ENCODE measurements at places on chromosomes 7 and 10.
A peak's percentile ranks its signal among the peaks of the same experiment; 100 is the strongest.

GRCh38 chr10:90769946-90770841 is 87.6 kb downstream of the HTR7 start:
- no peak for DNase-seq

- no peak for DNase-seq
Observed at GRCh38 chr10:52574697-52575096, 197.9 kb downstream of the MBL2 start.

DNA sequence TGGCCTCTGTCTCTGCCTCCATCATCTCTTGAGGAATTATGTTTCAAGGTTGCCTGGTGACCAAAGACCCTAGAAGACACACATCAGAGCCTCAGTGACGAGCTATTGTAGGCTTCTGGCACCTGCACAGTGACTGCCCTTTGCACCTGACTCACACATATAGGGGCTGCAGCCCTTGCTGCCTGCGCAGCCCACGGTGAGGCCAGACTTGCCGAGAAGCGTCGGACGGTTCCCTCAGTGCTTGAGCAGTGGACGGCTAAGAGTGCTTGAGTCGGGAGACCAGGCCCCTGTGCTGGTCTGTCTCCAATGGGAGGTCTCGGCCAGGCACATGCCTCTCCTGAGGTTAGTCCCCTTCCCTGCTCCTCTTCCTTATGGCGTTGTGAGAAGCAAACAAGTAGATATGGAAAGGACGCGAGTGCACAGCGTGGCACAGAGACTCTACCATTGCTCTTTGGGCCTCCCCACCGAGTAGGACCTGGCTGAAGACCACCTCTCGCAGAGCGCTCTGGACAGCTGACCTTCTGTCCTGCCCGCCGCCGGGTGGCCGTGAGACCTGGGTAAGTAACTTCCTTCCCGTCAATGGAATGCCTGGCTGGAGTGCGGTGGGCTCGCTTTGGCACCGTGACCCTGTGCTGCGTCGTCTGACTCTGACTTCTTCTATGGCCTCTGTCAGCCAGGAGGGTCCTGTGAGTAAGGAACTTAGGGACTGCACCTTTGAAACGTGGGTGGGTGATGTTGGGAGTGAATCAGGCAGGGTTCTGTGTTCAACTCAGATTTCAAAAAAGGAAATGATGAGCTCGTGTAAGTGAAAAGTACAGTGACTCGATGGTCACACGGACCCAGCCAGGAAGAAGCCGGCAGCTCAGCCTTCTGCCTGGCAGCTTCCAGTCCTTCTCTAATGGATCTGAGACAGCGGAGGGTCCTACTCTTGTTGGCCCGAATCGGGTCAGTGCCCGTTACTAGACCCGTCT is 33.7 kb downstream of the ZNF775 start:
- no peak for DNase-seq

DNA sequence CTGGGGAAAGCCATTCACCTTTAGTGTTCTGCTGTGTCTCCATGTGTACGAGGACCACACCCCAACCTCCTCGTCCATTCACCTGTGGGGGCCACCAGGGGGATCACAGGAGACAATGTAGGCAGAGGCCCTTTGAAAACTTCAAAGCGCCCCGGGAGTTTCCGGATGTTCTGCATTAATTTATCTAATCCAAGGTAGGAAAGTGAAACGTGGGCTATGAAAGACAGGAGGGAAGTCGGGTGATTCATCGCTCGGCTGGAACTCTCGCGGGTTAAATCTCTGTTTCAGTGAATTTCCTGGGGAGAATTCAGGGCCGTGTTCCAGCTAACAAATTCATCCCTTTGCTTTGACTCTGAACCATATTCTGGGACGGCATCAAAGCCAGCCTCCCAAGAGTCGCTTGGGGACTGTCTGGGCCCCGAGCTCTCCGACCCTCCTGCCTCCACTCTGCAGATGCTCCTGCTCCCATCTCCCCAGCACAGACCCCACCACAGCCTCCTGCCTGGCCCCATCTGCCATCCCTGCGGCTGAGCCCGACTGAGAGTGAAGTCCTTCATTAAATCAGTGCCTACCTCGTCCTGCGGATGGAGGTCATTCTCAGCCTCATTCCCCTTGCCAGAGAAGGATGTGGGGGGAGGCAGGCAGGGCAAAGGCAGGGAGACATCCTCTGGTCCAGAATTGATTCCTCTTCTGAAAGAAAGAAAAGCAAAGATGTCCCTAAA is 114.1 kb upstream of the CARD11 start:
- DNase-seq, result no peak

GRCh38 chr10:34343764-34344163 is 471.3 kb downstream of the PARD3 start:
- DNase-seq, result no peak

GRCh38 chr10:17802350-17802749 is 6.8 kb upstream of the MRC1 start:
- DNase-seq, result no peak

DNA sequence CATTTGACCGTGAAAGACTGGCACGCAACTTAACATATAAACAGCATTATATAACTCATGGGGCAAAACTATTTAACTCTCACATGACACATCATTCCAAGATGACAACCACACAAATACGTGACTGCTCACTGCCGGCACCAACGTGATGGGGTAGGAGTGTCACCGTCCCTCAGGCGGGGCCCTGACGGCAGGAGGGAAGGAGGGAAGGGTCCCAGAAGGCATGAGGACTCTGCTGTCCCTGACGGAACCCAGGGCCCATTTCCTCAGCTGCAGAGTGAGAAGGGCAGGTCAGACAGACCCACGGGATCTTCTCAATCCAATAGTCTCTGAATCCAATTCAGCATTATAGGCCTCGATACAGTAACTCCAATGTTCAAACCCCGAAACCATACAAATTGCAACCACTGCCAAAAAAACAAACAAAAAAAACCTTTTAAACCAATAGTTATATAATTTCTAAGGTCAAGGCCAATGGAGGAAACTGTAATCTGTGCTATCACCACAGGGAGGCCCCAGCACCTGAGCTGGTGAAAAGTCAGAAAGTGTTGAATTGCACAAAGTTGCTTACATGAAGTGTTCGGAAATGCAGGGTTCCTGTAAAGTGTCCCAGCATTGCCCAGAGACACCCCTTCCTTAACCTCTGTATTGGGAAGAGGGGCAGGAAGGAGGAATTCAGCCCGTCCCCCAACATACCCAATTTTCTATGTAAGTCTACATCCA is 137.4 kb downstream of the TNS3 start:
- DNase-seq, result no peak

GRCh38 chr10:79982861-79983260 is 34.0 kb upstream of the SFTPD start:
- DNase-seq, result no peak

DNA sequence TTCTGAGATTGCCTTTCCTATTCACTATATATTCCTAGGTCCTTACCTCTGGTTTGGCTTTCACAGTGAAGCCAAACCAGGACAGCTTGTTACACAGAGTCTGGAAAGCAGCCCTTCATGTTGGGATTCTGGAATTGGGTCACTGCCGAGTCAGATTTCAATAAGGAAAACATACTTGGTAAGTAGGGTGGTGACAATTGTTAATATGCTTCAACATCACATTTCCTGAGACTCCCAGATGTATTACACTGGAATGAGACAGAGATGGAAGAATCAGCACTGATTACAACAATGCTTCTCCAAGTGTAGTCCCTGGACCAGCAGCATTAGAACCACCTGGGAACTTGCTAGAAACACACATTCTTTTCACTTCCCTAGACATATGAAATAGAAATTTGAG is 268.9 kb upstream of the SEMA3C start:
- no peak for DNase-seq

DNA sequence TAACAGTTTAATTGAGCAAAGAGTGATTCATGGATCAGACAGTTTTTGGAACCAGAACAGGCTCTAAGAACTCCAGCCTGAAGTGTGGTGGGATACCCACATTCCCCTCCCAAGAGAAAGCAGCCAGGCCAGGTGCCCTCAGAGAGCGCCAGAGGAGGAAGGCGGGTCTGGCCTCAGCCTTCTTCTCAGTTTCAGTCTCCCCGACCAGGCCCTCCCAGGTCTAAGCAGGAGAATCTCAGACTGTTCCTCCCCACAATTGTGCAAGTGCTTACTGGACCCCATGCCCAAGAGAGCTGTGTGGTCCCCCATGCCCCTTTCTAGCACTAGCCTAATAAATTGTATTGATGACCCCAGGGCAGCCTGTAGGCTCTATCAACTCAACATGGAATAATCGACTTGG is 25.6 kb downstream of the PPIF start:
- no peak for DNase-seq

DNA sequence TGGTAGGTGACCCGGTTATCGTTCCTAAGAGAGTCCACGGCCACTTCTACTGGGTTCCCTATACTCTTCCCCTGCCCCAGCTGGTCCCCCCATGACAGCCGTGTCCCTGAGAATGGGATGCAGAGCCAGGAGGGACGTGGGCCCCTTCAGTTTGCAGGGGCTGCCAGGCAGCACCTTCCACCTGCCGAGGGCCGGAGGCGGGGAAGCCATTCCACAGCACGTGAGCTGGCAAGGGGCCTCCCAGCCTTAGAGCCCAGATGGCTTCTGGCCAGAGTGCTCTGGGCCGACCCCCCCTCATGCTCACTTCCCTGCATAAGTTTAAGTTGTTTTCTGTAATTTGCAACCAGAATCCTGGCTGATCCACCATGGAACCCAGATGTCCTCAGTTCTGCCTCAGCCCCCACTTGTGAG is 39.0 kb downstream of the DIP2C start:
- DNase-seq, result no peak

GRCh38 chr10:102714621-102715455 is at the start of gene SFXN2:
SFXN2 (plus strand) TSS chr10:102714636; CDS start chr10:102726637, 12,001 bp downstream.
- peak; percentile 20 for DNase-seq

- DNase-seq, result no peak
Observed at GRCh38 chr10:99621454-99622251, 1.4 kb upstream of the SLC25A28 start.

DNA sequence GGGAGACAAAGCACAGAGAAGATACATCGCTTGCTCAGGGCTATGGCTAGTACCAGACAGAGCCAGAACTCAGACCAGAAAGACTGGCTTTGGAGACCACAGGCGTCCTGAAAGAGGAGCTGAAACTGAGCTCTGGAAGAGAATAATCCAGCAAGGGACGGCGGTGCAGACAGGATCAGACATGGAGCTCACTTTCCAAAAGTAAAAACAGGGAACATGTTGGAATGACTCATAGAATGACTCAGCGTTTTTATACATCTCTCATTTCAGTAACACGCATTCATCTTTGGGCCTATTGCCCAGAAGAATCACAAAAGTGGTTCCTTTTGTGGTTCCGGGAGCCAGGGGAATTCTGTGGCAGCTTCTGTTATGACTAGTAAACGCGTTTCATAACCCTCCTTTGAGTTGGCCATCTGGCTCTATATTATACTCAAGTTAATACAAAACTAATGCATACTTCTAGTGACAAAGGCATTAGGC is 37.2 kb downstream of the PLEKHS1 start:
- DNase-seq, result no peak

DNA sequence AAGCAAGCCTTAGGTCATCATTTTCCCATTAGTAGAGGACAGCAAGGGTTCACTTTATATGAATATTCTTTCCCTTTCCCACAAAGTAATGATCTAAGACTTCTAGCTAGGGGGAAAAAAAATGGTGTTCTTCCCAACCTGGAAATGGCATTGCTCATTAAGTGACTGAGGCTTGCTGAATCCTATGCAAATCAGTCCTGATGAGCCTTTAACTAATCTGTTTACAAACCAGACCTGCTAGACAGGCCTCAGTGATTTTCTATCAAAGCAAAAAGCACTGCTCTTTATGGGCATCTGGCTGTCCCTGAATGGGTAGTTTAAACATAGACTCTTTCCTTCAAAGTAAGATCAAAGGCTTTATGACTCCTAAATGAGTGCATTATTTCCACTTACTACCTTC is 146.3 kb downstream of the HIBADH start:
- DNase-seq, result no peak

DNA sequence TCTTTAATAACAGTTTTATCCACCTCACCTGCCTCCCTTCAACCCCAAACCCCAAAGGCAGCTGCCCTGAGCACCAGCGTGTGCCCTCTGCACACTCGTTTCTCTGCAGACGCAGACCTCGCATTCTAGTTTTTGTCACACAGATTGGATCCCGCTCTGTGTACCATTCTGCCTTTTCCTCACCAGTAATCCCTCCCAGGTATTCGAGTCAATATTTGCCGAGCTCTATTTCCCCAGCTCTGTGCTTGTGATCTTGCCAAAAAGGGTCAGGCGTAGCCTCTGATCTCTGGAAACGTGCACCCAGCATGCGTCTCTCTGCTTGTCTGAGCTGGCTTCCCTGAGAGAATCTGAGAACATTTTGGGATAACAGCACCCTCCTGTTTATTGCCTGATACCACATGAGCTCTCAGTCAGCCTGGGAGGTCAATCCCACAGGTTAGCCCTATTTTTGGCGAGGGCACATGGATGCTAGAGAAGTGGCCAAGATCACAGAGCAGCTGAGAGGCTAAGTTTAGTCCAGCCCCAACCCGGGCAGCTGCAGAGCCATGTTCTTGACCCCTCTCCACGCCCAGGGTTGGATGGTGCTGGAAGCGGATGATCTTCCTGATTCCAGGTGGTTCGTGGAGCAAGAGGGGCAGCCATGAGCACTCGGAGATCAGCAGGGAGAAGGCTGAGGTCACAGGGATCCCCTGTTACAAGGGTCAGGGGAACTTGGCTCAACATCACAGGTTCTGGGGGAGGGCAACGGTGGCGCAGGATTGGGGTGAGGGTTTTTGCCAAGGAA is 29.1 kb downstream of the FOXL3 start:
- no peak for DNase-seq

GRCh38 chr7:20005081-20005480 is 212.1 kb downstream of the MACC1 start:
- DNase-seq, result no peak

GRCh38 chr10:92629945-92630344 is 37.0 kb downstream of the KIF11 start:
- DNase-seq, result no peak

DNA sequence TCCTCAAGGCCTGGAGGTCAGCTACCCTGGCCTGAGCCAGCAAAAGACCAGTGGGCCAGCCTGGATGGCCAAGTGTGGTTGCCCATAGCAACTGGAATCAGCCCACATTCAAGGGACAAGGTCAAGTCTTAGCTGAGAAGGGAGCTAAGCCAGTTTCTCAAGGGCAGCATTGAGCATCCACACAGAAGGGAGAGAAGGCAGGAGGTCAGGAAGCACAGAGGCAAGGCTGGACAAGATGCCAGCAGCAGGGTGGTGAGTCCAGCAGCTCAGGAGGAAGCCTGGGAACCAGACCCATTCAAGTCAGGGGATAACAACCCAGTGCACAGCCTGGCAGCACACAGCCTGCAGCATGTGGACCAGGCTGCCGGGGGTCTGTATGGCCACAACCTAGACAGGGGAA is 54.0 kb upstream of the ZMIZ1 start:
- DNase-seq, result no peak

- no peak for DNase-seq
Observed at GRCh38 chr10:48902096-48902495, 37.5 kb downstream of the LRRC18 start.

Data from stimulated activated CD8-positive, alpha-beta memory T cell treated with anti-CD3 and anti-CD28 coated beads, Interleukin-15, amount 100 ng/mL, for 1 hour (primary cell).